ENCODE measurements at places on chromosomes 11 and 22.

DNA sequence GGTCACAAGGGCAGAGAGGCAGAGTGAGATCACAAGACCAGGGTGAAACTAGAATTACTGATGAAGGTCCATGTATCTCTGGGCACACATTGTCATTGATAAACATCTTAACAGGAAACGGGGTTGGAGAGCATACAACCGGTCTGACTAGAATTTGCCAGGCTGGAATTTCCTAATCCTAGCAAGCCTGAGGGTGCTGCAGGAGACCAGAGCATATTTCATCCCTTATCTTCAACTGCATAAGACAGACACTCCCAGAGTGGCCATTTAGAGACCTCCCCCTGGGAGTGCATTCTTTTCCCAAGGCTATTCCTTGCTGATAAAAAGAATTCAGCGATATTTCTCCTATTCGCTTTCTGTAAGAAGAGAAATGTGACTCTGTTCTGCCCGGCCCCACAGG is 84.6 kb upstream of the IZUMO1R start:
- DNase-seq: no peak

- DNase-seq: no peak
Measured at GRCh38 chr11:122755409-122755808, 82.9 kb upstream of the CRTAM start.

DNA sequence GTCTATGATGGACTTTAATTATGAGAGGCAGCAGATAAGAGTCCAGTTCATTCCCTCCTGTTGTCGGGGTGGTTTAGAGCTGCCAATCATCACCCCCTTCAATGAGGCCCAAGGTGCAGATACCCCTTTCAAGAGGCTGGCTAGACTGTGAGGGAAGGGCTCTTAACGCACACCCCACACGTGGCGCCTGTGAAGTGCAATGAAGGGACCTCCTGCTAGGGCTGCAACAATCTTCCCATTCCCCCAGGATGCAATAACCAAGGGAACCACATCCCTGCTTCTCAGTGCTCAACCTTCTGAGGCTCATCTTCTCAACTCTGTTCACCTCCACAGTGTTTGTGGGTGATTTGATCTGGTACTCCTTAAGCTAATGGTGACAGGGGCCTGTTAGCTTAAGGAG is 19.0 kb downstream of the TENM4 start:
- DNase-seq: no peak

- no peak for DNase-seq
Measured at GRCh38 chr11:31825838-31826484, 14.8 kb upstream of the PAX6 start.

- DNase-seq: no peak
Measured at GRCh38 chr22:48053973-48054372, 1291.5 kb downstream of the TBC1D22A start.

GRCh38 chr22:49119551-49119952 is 708.1 kb downstream of the BRD1 start:
- no peak for DNase-seq

DNA sequence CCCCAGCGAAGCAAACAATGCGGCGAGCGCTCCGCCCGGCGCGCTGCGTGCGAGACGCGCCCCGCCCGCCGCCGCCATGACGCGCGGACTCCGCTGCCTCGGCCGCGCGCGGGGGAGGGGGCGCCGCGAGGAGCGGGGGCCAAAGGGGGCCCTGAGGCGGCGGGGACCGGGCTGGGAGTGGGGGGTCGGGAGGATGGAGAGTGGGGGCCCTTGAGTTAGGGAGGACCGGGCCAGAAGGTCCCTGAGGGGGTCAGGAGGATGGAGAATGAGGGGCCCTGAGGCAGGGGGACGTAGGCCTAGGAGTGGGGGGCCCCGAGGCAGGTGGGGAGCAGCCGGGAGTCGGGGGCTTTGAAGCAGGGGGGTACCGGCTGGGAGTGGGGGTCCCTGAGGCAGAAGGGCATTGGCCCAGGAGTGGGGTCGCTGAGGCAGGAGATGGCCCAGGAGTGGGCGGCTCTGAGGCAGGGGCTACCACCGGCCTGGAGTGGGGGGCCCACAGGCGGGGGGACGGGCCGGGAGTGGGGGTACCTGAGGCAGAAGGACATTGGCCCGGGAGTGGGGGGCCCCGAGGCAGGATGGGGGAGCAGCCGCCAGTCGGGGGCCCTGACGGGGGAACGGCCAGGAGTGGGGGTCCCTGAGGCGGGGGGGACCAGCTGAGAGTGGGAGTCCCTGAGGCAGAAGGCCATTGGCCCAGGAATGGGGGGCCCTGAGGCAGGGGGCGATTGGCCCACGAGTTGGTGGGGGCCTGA is at the start of gene BRD1:
Gene BRD1, minus strand, starts transcription at position 21 of the 746 bp plus-strand sequence. CDS start 3,556 bp downstream, outside the sequence.
- peak; percentile 67 for DNase-seq

DNA sequence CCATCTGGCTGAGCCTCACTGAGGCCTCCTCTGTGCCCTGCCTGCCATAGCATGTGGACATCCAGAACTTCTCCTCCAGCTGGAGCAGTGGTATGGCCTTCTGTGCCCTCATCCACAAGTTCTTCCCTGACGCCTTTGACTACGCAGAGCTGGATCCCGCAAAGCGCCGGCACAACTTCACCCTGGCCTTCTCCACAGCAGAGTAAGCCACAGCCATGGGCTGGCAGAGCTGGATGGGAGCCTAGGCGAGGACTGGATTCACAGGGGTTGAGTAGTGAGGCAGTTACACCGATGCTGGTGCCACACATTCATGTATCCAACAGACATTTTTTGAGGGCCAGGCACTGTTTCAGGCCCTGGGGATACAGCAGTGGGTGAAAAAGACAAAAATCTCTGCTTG is 9.1 kb downstream of the SMTNL1 start:
- no peak for DNase-seq

Data from NCI-H1930 (cell line).